ENCODE measurements at places on chromosomes 16 and 17.

GRCh38 chr16:81850197-81850944 lies 71.3 kb downstream of the PLCG2 start:
- DNase-seq = no peak

- DNase-seq = no peak
These were observed 9.0 kb upstream of the RHOT2 start for GRCh38 chr16:658679-659571.

- no peak for DNase-seq
These were observed 62.9 kb downstream of the ADCY9 start for GRCh38 chr16:4053301-4053845.

DNA sequence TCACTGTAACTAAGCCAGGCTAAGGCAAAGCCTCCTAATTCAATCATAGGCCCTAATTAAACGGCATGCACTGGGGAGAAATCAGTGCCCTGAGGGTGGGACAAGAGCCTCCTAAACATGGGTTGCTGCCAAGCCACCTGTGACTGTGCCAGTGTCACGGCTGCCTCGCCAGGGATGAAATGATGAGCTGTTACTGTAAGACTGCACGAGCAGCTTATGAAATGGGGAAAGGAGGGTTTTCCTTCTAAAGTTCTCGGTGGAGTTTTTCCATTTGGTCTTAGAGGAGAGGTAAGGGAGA lies 12.7 kb downstream of the TMEM11 start:
- DNase-seq = no peak

DNA sequence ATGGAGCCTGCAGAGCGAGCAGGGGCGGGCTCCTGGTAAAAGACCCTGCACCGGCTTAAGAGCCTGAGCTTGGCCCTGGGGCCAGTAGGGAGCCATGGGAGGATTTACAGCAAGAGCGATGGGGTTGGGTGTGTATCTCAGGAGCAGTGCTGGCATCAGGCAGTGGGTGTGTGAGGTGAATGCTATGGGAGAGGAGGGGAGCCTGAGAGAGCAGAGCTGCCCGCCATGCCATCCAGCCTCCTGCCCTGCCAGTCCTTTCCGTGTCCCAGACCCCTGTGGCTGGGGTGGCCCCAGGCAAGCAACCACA lies 23.3 kb downstream of the FAM83G start:
- DNase-seq = no peak

DNA sequence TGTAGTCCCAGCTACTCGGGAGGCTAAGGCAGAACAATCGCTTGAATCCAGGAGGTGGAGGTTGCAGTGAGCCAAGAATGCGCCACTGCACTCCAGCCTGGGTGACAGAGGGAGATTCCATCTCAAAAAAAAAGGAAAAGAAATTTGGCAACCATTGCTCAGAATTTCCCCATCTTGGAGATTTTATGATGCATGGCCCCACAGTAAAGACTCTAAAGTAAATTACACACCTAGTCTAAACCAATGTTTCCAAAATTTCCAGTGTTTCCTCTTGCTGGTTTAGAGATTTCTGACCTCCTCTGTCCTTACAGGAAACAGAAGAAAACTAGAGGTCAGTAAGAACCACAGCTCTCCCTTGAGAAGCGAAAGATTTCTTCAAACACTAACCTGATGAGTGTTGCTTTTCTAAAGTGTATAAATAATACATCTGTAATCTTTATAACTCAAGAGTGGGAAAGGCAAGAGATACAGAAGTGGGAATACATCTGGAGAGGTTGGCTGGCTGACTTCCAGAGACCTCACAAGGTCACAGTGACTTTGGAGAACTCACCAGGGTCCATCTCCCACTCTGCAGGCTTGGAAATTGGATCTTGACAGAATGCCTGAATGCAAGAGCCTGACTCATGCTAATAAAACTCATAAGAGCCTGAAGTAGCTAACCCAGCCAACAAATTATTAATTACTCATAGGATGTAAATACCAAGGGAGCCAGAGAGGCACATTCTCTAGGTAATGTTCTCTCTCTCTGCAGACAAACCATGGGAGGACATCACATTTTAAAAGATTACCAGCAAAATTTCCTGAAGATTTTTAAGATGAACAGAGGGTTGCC lies 8.8 kb downstream of the ADAT1 start:
- no peak for DNase-seq

DNA sequence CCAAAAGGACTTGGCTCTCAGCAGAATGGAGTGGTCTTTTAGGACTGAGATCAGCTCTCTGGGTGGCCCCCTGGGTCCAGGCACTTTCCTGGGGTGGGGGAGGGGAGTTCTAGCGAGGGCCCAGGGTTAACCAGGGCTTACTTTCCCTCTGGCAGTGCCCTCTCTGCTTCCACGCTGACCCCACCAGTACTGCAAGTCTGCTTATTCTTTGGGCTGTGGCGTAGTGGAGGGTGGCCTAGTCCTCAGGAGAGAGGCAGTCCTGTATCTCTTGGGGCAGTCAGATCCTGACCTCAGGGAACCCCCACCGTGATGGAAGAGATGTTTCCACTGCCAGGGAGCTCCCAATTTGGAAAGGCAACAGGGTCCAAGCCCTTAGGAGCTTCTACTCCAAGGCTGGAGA lies 79.4 kb downstream of the CCDC182 start:
- DNase-seq = no peak

DNA sequence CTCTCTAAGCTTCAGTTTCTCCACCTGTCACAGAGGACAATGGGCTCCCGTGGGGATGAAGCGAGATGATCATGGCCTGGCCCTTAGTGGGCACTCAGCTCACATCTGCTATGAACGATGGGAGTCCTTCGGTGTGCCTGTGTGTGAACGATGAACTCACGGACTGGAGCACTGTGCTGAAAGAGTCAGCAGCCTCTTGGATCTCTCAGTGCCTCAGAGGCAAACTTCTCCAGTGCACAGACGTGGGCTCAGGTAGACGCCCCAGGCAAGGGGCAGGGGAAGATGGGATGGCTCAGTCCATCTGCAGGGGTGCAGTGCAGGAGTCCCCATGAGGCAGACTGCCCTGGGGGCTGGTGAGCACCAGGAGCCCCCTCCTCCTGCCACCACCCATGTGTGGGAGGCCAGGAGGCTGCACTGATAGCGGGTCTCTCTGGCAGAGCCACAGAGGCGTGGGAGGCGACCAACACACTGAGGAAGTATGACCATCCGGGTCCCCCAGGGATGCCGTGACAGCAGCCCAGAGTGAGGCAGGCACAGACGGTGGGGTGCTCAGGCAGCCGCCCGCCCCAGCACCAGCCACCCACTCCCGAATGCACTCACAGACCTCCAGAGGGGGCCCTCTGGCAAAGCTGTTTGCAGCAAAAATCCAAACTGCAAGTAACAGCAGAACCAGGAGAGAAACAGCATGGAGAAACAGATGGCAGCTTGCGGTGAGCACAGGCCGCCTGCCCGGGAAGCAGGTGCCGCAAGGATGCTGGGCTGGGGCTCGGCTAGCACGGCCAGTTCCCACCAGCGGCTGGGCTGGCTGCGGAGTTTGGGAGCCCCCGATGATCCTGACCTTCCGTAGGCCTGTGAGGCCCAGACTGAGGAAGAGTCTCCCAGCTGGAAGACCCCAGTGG lies 82.7 kb downstream of the RPH3AL start:
- no peak for DNase-seq

GRCh38 chr17:5703736-5704135 lies 119.4 kb upstream of the NLRP1 start:
- DNase-seq = no peak

DNA sequence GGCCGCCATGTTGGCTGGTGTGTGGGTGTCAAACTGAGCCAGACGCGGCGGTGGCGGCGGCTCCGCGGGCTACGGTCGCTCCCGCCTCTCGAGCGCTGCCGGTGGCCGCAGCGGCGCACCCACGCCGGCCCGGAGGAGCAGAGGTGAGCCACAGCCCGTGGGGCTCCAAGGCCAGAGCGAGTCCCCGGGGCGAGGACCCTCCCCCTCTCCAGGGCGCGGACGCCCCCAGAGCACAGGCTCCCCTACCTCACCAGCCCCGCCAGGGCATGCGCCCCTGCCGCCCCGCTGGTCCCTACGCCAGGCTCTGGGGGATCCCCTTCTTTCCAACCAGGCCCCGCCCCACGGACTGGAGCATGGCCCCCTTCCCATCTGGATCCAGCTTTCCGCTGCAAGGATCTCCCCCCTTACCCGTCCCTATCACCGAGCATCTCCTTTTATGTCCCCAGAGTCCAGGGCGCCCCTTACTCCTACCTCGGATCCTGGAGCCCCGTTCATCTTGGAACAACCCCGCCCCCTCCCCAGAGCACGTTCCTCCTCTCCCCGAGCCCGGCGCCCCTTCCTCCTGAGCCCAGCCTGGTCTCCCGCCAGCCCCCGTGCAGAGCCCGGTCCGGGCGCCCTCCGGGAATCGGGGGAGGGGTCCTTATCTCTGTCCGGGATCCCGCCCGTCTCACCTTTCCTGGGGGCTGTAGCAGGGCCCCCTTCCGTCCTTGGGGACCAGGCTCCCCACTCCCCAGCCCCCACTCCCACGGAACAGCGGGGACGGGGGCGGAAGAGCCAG lies 412 bp downstream of the EPN2 start:
- DNase-seq = no peak

- no peak for DNase-seq
These were observed 110.4 kb upstream of the PMFBP1 start for GRCh38 chr16:72282362-72282761.

DNA sequence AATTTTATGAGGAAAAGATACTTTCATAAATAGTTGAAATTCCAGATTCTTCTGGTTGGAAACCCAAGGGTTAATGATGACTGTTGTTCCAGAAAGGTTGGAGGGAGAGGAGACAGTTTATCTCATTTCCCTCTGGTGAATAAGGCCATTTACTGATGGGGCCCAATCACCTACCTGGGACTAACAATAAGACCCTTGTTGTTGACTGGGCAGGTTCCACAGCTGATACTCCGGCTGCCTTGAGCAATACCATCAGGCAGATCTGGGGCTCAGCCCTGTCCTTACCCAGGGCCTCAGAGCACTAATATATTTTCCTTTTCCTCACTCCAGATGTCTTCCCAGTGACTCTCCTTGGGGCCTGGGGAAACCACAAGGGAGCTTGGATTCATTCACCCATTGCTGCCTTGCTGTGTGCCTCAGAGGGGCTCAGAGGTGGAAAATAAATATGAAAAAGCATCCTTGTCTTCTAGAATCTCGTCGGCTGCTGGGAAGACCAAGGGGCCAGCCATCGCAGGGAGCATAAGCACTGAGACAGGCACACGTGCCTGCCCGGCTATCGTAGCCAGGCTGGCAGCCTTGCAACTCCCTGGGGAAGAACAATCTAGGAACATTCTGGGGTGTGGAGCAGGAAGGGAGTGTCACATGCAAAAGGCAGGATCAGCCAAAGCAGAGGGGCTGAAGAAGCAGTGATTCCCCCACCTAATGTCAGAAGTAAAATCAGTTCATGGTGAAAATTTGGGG lies 54.4 kb downstream of the MPRIP start:
- DNase-seq = no peak

DNA sequence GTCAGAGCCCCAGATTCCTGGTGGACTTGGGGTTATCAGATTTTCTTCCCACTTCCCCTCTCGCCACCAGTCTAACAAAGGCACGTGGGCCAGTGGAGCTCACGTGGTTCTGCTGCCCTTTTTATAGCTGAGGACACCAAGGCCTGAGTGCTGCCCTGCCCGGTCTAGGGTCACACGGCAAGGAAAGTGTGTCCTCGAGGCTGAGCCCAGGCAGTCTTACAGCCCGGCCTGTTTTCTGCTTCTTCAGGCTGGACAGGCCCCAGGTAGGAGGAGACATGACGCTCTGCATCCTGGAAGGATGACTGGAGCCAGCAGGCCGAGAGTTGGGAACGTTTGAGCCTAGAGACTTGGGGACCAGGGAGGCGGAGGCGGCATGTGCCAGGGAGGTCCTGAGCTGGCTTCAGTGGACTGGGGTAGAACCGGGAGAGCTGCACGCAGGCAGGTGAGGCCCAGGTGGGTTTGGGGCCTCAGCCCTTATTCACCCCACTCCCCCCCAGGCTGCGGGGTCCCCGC lies 3.5 kb downstream of the CTRB1 start:
- no peak for DNase-seq

DNA sequence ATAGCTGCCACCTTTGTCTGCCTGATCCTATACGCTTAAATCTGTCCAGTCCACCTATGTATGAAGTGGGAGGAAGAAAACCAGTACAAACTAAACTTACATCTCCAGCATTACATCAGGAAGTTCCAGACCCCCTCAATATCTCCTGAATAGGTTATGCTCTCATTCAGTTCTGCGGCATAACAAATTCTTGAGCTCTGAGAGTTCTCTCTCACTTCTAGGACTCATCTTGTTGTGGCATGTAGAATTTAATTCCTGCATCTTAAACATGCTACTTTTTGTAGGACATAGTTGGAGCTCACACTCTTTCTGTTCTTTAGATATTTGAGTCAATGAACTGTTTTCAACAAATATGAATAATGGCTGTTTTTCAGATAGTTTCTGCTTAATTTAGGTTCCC lies 662.5 kb downstream of the CDH11 start:
- no peak for DNase-seq

DNA sequence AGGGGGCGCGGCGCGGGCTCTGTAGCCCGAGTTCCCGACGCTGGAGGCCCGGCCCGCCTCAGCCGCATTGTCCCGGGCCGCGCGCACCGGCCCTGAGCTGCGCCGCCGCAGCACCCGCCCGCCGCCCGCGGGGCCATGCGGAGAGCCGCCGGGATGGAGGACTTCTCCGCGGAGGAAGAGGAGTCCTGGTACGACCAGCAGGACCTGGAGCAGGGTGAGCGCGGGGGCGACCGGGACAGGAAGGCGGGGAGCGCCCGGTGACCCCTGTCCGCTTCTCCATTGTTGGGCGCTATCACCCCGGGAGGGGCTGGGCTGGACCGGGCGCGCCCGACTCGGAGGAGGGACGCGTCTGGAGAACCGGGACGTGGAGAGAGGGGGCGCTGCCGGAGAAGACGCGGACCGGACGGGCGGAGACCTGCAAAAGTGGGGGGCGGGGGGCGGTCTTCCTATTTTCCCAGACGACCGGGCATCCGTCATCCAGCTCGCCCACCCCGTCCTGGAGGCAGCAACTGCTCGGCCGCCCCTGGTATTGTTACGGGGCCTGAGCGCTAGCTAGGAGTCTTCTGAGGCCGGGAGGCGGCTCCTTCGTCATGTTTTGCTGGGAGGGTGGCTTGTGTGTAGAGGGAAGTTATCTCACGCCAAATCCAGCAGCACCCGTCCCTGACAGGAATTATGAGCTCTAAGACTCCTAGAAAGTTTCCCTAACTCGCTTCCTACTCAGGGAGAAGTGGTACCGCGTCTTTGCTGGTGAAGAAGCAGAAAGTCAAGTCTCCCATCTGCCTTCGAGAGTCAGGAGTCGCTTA lies 678 bp downstream of the CDR2L start:
- no peak for DNase-seq

- no peak for DNase-seq
These were observed 37.1 kb downstream of the NXPH3 start for GRCh38 chr17:49612726-49613125.

- no peak for DNase-seq
These were observed 5.6 kb upstream of the XPO6 start for GRCh38 chr16:28217326-28217725.

Data from CD4-positive, alpha-beta T cell treated with Interleukin-17A for 1 hour (primary cell).